CD4-positive, alpha-beta T cell treated with Interleukin-21 for 1 hour (primary cell): ENCODE measurements at places on chromosomes 13 and 19.

DNA sequence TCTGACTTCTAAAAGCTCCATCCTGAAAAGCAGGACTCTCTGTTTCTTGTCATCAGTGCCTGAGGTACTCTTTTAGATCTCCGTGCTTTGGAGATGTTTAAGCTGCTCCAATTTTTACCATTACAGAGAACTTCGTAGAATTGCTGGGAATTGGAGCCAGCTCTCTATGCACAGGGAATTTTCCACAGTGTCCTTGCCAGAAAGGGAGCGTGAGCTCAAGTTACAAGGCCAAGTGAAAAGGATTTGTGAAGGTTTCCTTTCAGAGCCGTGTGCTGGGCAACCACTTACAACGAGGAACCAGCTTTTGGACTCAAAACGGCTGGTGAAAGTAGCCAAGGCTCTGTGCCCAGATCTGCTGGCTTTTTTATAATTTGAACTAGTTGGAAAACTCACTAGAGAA is 82.6 kb downstream of the NUFIP1 start:
- no peak for DNase-seq

DNA sequence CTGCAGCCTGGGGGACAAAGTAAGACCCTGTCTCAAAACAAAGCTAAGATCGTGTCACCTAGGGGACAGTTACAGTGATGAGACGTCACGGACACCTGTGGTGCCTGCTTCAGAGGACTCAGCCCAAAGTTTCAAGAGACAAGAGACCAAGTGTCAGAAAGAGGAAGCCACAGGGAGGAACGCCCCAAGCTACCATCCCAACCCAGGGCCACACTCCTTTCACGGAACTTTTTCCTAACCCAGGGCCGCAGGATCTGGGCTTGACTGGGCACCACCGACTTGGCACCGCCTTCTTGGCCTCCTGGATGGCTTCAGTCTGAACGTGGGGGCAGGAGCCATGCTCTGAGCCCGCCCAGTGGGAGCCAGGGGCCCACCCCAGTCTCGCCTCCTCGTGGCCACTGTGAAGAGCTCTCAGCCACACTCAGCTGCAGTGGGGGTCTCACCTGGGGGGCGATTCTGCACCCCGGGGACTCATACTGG is 8.5 kb downstream of the MOB3A start:
- DNase-seq = peak; percentile 52

GRCh38 chr13:100707818-100708740 is 33.5 kb upstream of the TMTC4 start:
- no peak for DNase-seq

- no peak for DNase-seq
Measured at GRCh38 chr13:50539791-50540530, 303.5 kb downstream of the DLEU7 start.

DNA sequence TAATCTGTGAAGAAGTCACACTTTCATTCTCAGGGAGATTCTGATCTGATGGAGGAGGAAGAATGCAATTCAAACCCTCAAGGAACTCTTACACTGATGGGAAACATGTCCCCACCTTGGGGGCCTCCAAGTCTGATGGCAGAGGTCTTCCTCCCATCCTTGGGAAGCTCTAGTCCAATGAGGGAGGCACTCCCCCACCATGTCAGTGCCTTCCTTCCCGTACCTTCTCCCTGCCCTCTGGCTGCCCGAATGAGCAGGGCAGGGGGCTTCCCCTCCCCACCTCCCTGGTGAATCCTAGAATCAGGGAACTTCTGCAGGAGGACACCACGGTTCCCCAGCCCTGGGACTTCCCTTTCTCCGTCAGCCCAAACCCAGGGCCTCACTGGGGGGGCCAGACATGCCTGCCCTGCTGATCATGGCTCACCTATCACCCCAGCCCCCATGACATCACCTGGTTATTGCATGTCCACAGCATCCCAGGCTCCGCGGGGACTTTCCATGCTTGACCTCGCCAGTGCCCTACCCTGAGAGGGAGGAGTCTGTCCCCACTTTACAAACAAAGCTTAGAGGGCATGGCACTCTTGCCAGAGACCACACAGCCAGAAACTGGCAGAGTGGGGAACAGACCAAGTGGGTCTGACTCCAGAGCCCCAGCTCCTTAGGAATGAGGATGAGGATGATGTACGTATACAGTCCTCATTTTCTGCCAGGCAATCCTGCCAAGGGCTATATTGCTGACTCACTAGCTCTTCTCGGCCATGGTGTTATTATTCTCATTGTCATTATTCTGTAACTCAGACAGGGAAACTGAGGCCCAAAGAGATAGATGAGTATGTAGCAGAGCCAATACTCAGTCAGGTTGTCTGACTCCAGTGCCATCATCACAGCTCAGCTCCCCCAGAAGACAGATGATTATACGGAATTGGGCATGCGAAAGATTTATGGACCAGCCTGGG is 9.6 kb upstream of the BCL3 start:
- DNase-seq = peak; percentile 21

DNA sequence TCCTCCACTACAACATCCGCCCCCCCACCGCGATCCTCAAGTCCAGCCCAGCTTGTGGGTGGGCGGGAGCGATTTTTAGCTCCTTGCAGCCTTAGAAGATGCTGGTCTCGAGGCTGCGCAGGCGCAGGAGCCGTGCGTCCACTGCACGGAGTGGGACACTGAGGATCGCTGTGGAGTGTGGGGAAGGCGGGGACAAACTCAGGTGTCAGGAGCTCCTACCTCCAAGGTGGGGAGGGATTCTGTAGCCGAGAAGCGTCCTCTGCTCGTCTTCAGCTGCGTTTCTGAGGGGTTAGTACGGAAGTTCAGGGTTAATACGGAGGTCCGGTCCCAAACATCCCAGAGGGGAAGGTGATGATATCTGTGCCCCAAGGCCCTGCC is at the start of gene RTBDN:
Gene RTBDN, minus strand, starts transcription at position 14 of the 378 bp plus-strand sequence. CDS start 4,600 bp downstream, outside the sequence.
- no peak for DNase-seq

GRCh38 chr19:33840783-33841182 is 44.1 kb downstream of the KCTD15 start:
- no peak for DNase-seq

DNA sequence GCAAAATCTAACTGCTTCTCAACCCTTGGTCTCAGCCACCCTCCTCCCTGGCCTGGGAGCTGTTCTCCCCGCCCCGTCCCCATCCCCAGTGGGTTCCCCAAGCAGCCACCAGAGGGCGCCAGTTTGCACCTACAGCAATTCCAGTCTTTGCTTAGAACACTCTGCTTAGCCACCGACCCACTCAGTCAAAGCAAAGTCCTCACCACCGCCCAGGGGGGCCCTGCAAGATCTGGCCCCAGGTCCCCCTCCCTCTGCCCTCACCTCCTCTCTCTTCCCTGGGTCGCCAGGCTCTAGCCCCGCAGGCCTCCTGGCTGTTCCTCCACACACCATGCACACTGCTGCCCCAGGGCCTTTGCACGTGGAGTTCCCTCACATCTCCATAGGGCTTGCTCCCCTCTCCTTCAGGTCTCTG is 12.4 kb downstream of the TMEM143 start:
- DNase-seq = peak; percentile 80

GRCh38 chr19:2578901-2579677 is 103.2 kb downstream of the GADD45B start:
- peak; percentile 73 for DNase-seq

GRCh38 chr13:53141336-53141735 is 112.7 kb downstream of the OLFM4 start:
- DNase-seq = no peak

DNA sequence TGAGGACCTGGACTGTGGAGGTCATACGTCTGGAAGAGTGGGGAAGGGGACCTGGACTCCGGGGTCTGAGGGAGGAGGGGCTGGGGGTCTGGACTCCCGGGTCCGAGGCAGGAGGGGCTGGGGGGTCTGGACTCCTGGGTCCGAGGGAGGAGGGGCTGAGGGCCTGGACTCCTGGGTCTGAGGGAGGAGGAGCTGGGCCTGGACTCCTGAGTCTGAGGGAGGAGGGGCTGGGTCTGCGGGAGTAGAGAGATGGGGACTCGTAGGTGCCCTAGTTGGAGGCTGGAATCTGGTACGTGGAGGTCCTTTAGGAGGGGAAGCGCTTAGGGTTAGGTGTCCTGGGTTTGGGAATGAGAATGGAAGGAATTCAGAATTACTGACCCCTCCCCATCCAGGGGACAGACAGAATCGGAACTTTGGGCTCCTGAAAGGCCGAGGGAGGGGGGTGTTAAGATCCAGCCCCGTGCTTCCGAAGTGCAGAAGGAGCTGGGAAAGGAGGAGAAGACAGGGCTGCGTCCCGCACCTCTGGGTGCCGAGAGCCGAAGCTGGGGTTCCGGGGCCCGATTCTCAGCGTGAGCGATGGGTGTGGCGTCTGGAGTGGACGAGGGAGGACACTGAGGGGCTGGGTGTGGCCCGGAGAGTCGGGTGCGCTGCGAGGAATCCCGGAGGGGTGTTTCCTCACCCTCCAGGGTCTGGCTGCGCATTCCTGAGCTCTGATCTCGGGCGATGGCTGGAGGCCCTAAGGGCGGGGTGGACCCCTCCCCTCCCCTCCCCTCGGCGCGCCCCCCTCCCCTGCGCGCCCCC is 608 bp downstream of the MYADM start:
- DNase-seq = peak; percentile 65

- no peak for DNase-seq
Measured at GRCh38 chr13:30862707-30863106, 43.4 kb upstream of the MEDAG start.

DNA sequence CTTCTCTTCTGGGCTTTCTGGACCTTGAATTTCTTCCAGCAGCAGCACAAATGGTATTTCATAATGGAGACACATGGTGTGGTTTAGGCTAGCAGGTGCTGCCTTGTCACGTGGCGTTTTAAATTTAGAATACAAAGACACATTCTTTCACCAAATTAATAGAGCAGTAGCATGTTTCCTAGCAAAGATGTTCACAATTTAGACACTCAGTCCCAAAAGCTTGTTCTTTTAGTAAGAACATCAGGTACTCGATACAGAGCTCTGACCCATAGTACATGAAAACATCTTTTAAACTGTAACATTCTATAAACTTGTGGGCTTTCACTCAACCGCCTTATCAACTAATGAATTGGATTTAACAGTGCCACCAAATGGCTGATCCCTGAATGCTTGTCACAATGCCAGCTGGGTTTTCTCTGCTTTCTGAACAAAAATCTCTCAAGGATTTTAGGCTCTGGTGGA is 290.1 kb downstream of the DCLK1 start:
- no peak for DNase-seq

DNA sequence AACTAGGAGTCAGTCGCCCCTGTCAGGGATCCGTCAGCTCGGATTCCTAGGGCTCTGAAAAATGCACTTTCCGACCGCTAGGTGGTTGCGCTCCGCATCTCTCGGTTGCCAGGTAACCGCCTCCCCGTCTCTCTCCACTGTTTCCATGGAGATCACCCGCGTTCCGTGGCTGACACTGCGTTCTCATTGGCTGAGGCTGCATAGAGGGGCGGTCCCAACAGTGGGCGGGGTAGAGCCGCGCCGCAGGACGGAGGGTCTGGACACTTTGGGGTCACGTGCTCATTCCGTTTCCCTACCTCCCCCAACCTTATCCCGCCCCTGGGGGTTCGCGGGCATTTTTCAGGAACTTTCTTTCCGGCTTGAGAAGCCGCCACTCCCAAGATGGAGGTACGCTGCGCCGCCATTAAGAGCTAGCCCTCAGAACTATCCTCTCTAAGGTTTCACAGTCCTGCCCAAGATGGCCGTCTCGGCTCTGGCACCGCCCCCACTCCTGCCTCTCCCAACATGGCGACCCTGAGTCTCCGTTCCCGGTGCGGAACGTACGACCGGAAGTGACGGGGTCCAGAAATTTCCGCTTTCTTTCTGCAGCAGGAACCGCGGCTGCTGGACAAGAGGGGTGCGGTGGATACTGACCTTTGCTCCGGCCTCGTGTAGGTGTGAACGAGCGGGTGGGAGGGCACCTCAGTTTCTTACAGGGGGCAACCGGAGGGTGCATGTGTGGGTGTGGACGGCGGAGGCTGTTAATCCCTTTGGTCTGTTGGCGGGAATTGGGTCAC is at the start of the genes ODAD3 and PRKCSH:
Gene ODAD3, minus strand, starts transcription at position 65 of the 776 bp plus-strand sequence. CDS start 105 bp downstream, outside the sequence.
Gene PRKCSH, plus strand, starts transcription at position 579 of the 776 bp plus-strand sequence. CDS start 483 bp downstream, outside the sequence.
- peak; percentile 99 for DNase-seq

GRCh38 chr19:800360-801029 is 3.2 kb downstream of the PTBP1 start:
- DNase-seq = no peak

DNA sequence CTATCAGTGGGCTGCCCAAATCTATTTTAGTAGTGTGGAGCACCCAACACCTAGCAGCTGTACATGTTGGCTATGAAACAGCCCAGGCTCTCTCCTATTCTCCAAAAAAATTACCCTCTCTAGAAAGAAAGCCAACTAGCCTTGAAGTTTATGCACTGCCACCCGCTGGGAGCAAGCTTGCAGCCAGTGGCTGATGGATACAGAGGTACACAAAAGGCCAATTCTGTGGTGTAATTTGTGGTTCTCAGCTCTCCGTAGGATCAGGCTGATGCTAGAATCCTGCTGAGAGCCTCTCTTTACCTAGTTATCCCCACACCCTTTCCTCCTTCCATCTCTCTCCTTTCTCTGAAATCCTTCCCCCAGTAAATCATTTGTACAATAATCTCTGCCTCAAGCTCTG is 1120.7 kb downstream of the DIAPH3 start:
- no peak for DNase-seq
